ENCODE measurements at places on chromosomes 3 and 15.

DNA sequence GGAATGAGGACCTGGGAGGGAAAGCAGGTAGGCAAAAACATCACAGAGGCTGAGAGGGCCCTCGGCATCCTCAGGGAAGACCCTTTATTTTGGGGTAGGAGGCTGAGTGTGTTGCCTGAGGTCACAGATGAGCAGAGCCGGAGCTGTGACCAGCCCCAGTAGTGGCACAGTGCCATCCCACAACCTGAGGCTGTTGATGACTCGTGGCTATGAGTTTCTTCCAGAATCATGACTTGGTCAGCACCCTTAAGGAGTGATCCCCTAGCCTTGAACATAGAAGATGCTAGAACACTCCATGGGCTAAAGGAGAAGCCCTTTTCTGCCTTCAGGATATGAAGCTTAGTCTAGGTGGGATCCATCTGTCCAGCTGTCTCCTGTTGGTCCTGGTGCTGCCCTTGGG lies 19.5 kb upstream of the CXCR6 start:
- no peak for DNase-seq

DNA sequence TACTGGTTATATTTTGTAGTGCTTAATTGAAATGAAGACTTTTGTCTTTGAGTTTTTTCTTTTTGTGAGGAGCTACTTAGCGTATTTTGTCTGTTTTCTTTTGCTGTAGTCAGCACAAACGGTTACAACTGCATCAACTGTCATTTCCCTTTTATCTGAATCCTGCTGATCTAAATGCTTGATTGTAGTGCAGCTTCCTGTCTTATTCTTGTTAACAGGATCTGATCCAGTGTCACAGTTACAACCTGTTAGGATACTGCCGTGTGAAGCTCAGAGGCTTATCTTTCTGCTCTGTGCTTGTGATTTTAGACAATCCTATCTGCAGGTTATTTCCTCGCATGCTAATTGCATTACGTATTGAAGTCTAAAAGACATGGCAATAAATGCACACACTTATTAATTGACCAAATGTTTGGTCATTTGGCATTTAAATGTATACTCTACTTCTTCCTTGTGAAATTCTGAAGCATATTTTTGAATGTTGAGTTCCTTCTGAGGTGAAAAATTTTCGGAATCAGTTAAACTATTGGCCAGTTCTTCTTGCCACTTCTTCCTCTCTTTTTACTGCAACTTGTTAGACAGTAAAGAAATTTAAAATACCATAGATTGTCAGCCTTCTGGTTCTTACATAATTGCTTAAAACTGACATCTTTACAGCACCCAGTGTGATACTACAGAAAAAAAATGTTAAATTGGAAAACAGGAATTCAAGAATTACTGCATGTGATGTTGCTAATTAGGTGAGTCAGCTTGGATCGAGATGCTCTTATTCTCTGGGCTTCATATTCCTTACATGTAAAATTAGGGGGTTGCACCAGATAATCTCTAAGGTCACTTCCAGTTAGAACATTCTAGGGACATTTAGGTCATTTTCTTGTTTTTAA lies 168.2 kb downstream of the MBNL1 start:
- no peak for DNase-seq

- DNase-seq: no peak
Measured at GRCh38 chr3:111761309-111761795, 97.7 kb upstream of the PHLDB2 start.

DNA sequence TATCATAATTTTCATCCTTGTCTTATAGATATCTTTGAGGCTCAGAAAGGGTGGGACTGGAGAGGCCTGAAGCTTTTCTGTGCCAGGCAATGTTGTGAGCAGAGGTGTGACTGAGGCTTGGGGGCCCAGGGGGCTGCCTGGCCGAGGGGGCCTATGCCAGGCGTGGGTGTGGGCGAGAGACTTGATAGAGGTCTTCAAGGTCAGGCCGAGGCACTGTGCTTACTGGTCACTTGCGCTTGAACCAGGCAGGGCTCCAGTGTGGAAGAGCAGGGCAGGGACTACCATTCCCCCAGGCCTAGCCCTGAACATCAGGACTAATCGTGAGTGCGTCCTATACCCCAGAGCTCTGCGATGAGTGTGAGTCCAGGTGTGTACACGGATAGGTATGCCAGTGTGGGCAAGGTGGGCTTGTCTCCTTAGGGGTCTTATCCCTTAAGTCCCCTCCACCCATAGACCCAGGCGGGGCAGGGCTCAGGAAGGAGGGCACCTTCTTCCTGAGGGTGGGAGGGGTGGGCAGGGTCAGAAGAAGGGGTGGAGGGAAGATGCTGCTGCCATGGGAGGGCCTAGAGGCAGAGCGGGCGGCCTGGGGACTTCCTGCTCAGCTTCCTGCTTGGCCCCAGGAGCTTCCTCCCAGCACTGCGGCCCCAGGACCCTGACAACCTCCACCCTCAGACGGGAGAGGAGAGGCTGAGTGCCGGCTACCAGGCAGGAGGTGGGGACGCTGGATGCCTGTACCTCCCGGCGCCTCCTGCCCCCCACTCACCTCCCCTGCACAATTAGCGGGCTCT lies 84.7 kb downstream of the LINGO1 start:
- no peak for DNase-seq

DNA sequence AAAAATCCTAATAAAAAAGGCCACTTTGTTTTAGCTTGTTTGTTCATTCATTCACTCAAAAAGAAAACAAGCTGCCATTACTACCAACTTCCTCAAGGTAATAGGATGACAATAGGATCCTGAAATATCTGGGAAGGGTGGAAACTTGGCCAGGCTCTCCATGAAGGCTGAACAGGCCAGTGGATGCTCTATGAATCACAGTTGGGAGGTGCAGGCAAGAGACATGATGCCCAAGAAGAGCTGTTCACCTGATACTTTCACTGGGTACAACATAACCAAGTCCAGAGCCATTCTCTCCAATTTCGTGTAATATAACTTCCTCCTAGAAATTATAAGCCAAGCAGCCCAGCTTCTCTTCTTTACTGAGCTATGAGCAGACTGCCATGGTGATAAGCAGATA lies 37.3 kb downstream of the NMNAT3 start:
- DNase-seq: no peak

GRCh38 chr15:100457201-100457600 lies 71.5 kb downstream of the CERS3 start:
- no peak for DNase-seq

DNA sequence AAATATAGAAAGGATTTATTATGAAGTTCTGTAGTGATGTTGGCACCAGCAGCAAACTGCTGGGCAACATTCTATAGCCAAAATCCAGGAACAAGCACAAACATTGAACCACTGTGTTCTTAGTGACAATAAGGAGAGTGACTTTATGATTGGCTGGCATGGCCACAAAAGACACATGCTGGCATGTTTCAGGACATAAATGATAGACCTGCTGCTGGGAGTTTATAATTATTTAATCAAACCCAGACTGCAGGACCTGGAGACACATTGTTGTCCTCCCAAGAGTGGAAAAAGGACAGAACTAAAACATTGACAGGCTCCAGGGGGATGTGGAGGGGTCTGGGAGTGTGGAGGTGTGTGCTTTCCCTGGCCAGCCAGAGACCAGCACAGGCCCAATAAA lies 255.3 kb upstream of the LRTM1 start:
- no peak for DNase-seq

- no peak for DNase-seq
Measured at GRCh38 chr3:194133661-194134230, 2.2 kb upstream of the HES1 start.

- no peak for DNase-seq
Measured at GRCh38 chr3:30500666-30501399, 105.6 kb upstream of the TGFBR2 start.

DNA sequence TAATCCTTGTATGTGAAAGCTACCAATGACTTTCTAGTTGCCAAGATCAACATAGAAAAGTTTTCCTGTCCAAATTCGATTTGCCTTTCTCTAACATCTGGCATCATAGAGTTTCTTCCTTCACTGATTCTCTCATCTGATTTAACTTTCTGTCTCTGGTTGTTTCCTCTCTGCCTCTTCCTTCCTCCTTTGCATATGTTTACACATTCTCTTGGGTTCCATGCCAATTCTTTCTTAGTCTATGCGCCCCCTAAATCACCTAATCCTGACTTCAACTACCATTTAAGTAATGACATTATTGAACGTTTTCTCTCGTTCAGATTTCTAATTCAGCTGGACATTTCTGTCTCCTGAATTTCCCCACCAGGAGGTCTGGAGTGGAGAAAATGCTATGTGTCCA lies 561.9 kb upstream of the TGFBR2 start:
- DNase-seq: no peak

DNA sequence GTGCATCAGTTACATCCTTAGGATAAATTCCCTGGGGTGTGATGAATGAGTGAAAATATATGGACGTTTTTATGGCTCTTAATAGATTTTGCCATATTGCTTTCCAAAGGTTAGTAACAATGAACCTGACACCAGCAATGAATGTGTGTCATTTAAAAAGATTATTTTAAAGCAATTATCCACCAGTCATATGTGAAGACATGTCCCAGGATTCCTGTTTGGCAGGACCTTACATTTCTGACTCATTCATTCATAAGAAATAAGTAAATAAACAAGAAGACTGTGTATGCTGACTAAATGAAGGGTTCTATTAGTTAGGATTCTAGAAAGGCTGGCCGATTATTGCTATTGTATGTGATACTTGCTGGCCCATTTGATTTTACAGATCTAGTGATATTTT lies 201.5 kb downstream of the SOX2 start:
- no peak for DNase-seq

GRCh38 chr3:146200461-146201220 lies 39.7 kb upstream of the PLOD2 start:
- no peak for DNase-seq

GRCh38 chr3:160956785-160957184 lies 148.4 kb downstream of the B3GALNT1 start:
- no peak for DNase-seq

GRCh38 chr3:182257361-182257760 lies 535.9 kb upstream of the ATP11B start:
- no peak for DNase-seq

DNA sequence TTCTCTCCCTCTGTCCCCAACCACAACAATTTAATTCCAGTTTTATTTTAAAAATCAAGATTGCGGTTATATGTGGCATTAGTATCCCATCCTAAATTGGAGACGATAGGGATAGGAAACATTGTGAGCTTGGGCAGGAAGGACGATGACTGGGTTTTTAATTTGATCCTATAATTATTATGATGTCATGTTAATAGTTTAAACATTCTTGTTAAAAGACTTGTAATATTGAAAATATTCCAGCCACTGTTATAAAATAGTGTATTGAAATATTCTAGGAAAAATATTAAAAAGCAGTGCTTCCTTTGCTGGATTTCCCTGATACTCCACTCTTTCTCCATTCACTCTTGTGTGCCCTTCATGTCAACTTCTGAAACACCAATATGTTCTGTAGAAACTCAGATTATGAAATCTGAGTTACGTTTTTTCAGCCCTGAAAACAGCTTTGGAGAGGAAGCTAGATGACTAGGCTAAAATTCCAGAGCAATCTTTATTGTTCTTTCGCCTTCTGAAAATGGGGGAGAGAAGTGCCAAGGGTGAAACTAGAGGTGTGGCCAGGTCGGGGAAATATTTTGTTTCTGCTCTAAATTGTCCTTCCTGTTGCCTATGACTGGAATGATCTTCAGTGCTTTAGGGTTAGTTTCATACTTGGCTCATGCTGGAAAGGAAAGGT lies 46.1 kb upstream of the MAP3K13 start:
- no peak for DNase-seq

DNA sequence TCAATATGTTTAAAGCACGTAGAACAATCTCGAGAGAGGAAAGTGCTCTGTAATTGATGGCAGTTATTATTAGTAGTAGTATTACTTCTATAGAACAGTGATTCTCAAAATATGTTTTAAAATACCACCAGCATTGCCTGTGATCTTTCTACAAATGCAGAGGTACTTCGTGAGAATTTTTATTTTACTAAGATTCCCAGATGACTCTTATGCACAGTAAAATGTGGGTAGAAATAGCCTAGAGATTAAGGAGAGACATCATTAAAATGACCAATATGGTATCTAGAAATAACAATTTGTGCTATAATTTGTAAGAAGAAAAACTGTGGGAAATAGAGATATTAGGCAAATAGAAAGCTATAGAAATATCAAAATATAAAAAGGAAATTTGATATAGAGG lies 157.9 kb downstream of the SUCNR1 start:
- no peak for DNase-seq

GRCh38 chr3:48405971-48406370 lies 23.9 kb downstream of the PLXNB1 start:
- no peak for DNase-seq

GRCh38 chr3:5298453-5298852 lies 110.9 kb downstream of the EDEM1 start:
- DNase-seq: no peak

GRCh38 chr15:44308415-44308814 lies 19.9 kb downstream of the GOLM2 start:
- no peak for DNase-seq

DNA sequence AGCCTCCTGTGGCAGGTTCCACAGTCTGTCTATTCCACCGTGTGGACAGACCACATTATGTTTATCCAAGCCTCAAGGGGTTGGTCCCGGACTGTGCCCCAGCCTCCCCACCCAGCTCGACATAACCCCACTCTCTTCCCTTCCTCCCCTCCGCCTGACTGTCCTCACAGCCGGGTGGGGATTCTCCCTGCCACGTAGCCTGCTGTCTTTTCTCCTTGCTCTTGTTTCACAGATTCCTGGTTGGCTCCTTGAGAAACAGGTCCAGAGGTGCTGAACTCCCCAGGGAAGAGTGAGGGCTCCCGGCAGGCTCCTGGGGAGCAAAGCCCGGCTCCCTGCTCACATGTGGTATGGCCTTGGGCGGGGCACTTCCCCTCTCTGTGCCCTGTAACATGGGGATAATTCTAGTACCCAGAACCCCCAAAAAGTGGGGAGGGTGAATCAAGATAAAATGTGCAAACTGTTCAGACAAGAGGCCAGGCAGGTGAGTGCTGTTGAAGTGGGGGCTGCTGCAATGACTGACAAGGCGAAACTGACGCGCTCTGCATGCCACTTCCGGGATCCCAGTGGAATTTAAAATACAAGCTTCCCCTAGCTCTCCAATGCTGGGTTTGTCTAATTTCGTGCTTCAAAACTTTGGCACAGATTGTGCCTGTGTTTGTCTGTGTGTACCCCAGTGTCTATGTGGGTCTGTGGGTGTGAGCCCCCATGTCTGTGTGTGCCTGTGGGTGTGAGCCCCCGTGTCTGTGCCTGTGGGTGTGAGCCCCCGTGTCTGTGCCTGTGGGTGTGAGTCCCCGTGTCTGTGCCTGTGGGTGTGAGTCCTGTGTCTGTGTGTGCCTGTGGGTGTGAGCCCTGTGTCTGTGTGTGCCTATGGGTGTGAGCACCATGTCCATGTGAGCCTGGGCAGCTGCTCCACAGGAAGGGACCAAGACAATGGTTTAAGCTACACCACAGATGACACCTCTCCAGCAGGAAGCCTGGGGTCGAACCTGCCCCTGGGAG lies 160.6 kb upstream of the IQSEC1 start:
- no peak for DNase-seq

DNA sequence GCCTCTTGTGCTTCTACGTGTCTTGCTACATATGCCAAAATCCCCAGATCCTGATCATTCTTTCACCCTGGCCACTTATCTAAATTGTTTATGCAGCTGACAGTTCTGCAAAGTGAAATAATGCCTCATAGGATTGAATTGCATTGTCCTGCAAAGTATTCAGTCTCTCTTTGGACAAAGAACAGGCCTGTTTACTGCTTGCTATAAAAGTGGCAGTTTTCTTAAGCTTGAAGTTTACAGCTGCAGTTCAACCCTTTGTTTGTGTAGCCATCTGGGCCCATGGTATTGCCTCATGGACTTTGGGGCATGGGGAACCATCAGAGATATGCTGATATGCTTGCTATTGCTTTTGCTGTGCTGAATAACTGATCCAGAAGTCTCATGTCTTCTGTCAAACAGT lies 523.2 kb downstream of the OTOL1 start:
- no peak for DNase-seq
